ENCODE measurements at places on chromosomes 7 and 10.

GRCh38 chr7:152911922-152912321 lies 152.4 kb downstream of the ACTR3B start:
- no peak for DNase-seq

GRCh38 chr10:6161921-6162320 lies 40.8 kb upstream of the PFKFB3 start:
- no peak for DNase-seq

- no peak for DNase-seq
These were observed 19.4 kb downstream of the COPG2 start for GRCh38 chr7:130649004-130649790.

DNA sequence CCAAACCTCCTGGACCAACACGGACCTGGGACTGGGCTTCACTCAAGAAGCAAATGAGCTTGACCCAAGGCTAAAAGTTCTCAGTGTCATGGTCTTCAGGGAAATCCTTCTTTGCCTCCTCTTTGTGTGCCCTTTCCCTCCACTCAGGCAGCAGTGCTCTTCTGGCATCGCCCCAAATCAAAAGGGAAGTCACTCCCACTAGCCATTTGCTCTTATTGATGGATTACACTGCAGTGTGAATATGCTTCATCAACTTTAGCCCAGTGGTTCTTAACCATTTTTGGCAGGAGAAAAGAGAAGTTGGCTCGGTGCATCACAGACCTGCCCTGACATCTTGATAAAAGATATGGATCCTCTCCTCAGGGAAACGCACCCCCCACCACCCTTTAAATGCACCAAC lies 19.2 kb upstream of the IKZF1 start:
- no peak for DNase-seq

DNA sequence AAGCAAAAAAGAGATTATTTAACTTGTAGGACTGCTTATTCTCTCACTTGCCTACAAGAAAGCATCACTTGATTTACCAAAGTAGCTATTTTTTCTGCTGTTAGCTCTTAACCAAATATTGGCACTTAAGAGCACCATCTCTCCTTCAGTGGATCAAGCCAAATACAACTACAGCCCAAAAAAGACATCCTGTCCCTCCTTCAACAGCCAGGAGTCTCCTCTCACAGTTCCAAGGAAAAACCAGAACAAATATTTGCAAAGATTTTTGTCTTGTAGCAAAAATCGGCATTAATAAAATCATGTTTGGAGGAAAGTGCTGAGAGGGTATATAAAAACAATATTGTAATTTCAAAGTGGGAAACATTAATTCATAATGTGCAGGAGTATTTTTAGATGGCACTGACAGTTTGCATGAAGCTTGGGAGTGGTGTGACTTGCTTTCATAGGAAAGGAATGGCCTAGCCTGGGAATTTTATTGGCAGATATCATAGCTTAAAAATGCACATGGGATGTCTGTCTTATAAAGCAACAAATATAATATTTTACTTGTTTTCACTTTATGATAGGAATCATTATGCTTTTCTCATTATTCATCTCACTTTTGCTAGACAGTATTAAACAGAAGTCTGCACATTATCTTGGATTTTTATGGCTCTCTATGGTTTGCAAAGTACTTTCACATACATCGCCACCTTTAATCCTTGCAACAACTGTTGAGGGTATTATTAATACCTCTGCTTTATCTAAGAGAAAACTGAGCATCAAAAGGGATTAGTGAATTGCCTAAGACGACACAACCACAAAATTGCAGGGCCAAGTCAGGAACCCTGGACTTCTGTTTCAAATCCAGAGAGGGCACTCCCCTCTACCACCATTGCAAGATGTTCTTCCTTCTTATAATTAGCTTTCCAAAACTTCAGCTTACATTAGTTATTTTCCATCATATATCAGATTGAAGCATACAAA lies 103.5 kb downstream of the AGMO start:
- DNase-seq = no peak

DNA sequence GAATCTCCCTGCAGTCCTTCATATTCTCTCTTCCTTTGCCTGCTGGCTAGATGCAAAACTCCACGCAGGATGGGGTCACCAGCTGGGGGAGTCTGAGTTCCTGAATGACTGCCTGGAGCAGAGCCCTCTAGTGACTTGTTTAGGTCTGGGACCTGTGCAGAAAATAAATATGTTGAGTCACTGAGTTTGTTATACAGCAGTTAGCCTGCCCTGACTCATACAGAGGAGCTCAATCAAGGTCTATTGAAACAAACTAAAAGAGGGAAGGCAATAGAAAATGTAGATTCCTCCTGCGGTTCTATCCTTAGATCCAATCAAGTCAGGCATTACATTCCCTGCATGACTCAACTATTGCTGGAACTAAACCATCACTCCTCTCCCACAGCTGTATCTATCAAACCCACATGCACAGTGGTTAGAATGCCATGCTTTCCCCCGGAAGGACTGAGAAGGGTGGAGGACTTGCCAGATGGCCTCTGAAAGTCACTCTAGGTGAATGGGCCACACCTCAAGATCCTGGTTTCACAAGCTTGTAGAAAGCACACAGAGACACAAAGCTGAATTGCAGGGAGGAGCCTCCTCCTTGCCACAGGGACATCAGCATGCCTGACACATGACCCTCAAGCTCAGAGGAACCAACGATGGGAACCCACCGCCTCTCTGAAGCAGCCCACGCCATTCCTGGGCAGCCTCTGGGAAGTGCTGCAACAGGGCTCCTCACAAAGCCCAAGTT lies 73.9 kb downstream of the SH3PXD2A start:
- DNase-seq = peak; percentile 97

DNA sequence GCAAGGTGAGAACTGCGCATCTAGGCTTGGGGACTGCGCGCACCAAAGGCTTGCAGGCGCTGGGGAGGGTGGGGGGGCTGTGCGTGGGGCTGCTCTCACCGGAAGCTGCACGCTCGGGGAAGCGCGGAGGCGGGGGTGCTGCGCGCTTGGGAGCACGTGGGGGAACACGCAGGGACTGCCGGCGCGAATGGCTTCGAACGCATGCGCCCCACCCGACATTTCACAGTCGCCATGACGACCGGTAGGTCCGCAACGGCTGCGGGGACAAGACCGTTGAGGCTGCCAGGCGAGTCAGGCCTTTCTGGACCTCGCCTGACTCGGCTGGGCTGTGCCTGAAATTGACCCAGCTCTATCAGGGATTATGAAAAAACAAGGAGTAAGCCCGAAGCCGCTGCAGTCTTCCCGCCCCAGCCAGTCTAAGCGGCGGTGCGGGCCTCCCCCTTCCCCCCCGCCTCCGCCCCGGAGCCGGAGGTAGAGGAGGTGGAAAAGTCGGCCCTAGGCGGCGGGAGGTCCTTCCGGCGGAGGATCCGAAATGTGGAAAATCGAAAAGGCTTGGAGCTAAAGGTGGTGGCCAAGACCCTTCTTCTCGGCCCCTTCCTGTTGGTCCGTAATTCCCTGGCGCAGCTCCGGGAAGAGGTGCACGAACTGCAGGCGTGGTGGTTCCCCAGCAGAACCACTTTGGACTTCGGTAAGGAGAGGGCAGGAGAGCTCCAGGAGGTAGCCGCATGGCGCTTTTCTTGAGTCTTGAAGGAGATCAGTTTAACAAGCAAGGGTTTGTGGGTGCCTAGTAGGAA lies 34.9 kb upstream of the STEAP1 start:
- DNase-seq = no peak

DNA sequence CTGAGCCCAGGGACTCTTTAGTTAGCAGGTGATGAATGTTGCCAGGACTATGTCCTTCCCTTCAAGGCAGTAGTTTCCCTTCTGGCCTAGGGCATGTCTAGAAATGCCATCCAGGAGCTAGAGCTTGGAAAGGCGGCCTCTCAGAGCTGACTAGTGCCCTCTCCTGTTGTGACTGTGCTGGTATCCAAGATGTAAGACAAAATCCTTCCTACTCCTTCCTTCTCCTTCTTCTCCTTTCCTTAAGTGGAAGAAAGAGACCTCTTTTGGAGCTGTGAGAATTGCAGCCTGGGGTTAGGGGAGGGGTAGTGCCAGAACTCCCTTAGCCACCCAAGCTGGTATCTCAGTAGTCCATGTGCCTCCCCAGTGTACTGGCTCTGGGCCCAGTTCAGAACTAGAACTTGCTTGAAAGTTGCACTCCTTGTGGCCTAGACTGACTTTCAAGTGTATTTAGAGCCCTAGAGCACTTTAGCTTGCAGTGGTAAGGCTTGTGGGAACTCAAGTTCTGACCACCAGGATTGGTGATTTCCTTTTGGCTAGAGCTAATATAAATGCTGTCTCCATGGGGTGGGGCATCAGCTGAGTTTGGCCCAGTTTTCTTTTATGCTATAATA lies 118.8 kb downstream of the NPSR1 start:
- DNase-seq = no peak

GRCh38 chr7:127854383-127854782 lies 176.9 kb downstream of the LRRC4 start:
- DNase-seq = no peak

- DNase-seq = no peak
These were observed 42.5 kb upstream of the BTRC start for GRCh38 chr10:101311185-101312066.

- DNase-seq = no peak
These were observed 1.2 kb upstream of the SPACDR start for GRCh38 chr7:100465299-100465698.

DNA sequence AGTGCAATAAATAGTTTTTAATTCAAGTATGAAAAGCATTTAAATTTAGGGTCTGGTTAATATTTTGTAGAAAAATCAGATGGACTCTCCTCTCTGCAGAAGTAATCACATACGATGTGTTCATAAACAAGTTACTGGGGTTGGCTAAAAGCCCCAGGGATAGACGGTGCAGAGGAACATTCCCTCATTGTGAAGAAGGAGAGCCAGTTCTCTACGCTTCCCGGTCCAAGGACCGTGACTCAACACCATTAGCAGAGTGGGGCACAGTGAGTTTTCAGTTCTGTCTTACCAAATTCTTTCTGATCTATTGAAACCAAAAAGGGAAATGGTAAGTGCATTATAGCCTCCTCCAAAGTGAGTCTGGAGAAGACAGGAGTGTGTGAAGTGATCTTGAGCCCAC lies 327.8 kb downstream of the WDR37 start:
- DNase-seq = no peak

- peak; percentile 5 for DNase-seq
These were observed 620.2 kb downstream of the ANKRD7 start for GRCh38 chr7:118844748-118845147.

DNA sequence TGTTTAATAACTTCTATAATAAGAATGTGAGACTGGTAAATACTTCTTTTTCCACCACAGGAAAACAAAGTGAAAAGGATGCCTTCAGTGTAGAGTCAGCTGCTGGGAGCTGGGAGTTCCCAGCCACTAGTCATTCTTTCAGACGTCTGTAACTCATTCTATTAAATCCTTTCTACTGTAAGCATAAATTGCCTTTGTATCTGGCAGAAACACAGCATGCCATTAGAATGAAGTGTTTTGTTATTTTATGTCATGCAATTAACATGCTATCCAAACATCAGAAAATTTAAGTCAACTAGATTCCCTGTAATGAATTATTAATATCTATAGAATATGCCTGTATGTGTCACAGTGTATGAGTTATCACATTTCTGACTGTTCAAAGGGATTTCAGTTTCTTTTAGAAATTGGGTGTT lies 14.3 kb downstream of the BPGM start:
- peak; percentile 47 for DNase-seq

DNA sequence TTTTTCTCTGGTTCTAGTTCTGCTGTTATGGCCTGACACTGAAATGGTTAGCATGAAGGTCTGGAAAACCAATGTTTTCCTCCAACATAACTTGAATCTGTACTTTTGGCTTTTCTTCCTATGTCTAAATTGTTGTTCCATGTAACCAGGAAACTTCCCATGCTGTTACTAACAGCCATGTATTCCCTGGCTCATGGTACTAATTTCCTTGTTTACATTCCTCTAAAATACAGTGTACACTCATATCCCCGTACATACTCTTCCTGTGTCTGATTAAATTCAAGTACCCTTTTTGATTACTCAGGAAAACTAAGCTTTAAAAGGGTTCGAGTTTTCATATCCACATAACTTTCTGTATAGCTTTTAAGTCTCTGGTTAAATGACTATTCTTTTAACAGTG lies 12.3 kb upstream of the ACSM6 start:
- no peak for DNase-seq

GRCh38 chr7:24478137-24478655 lies 95.1 kb upstream of the PALS2 start:
- DNase-seq = peak; percentile 56

GRCh38 chr10:67775279-67775678 lies 62.7 kb downstream of the DNAJC12 start:
- no peak for DNase-seq

- DNase-seq = no peak
These were observed 137.3 kb downstream of the PTPN20 start for GRCh38 chr10:47048526-47048905.

- no peak for DNase-seq
These were observed 210.9 kb downstream of the DGKB start for GRCh38 chr7:14691597-14692203.

GRCh38 chr10:32622409-32622808 lies 176.5 kb downstream of the CCDC7 start:
- no peak for DNase-seq

DNA sequence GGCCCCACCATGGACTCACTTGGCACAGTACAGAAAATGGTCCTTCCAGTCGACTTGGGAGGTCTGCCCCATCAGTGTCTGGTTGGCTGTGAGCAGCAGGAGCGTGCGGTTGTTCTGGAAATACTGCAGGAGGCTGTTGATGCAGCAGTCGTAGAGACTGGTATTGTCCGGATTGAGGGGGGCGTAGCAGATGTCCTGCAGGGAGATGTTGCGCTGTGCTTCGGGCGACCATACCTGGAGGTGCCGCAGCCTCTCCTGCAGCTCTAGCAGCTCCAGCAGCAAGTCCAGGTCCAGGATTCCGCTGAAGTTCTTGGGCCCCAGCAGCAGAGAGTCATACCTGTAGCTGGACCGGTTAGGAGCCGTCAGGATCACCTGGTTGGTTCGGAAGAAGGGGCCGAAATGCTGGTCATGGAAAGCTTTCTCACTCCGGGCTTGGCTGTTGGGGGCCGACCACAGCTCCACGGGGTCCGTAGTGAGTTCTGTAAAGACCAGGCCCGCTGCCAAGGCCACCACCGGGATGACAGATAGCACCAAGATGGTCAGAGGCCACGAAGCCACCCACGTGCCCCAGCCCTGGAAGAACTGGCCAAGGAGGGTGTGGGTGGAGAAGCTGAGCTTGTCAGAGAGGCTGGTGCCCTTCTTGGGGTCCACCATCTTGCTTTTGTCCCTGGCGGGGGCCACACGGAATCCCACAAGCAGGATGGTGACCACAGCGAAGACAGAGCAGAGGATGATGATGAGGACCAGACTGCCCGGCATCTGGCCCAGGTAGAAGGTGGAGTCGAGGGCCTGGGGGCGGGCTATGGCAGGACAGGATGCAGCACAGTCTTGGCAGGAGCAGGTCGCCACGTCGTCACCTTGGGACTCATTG lies 2.1 kb downstream of the NPC1L1 start:
- DNase-seq = no peak

GRCh38 chr7:30464231-30464671 lies 14.3 kb downstream of the NOD1 start:
- no peak for DNase-seq
